GM12891 (cell line): ENCODE measurements at places on chromosomes 3 and 15.

- DNase-seq = no peak
Measured at GRCh38 chr15:98718426-98719136, 70.2 kb downstream of the IGF1R start.

DNA sequence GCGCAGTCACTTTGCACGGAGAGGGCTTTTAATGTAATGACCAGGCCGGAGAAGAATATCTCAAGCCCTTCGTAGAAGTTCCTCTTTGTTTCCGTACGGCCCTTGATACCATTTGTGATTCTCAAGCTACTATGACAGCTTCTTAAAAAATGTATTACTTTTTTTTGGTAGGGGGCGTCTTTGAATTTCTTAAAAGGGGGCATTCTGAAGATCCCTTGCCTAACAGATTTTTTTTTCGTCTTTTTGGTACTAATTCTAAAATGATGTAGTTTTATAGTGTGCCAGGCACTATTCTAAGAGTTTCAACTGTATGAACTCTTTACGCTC lies 614.0 kb downstream of the MCTP2 start:
- DNase-seq = no peak

GRCh38 chr3:185646382-185647133 lies 60.5 kb downstream of the SENP2 start:
- no peak for DNase-seq

GRCh38 chr15:66151809-66152208 lies 101.7 kb downstream of the MEGF11 start:
- DNase-seq = no peak

DNA sequence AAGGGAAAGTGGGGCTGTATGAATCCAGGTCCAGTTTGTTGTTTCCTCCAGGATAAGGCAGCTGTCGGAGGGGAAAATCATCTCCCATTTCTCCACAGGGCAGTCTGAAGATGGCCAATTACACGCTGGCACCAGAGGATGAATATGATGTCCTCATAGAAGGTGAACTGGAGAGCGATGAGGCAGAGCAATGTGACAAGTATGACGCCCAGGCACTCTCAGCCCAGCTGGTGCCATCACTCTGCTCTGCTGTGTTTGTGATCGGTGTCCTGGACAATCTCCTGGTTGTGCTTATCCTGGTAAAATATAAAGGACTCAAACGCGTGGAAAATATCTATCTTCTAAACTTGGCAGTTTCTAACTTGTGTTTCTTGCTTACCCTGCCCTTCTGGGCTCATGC lies 911 bp downstream of the CCRL2 start:
- DNase-seq = no peak

GRCh38 chr3:130662501-130662996 lies 84.1 kb downstream of the PIK3R4 start:
- no peak for DNase-seq

DNA sequence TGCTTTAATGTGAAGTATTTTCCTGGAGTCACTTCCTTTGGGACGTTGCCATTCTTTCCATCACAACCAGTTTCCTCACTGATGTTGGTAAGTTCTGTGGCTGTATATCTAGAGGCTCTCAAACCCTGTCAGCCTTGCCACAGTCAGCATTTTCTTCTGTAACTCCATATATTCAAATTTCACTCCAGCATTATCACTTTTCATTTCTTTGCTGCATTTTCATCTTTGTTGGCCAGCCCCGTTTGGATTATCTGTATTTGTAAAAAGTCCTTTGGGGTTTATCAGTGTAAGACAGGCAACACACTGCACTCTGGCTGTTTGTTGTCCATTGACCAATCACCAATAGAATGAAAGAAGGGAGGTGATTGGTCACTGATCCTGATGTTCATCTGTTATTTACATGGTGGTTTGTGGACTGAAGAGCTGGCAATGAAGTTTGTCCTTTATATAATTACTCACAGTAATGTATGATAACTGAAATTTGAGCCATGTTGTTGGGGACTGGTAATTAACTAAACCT lies 20.3 kb downstream of the GMPS start:
- no peak for DNase-seq

- no peak for DNase-seq
Measured at GRCh38 chr3:159169828-159170227, 368.0 kb downstream of the MFSD1 start.

DNA sequence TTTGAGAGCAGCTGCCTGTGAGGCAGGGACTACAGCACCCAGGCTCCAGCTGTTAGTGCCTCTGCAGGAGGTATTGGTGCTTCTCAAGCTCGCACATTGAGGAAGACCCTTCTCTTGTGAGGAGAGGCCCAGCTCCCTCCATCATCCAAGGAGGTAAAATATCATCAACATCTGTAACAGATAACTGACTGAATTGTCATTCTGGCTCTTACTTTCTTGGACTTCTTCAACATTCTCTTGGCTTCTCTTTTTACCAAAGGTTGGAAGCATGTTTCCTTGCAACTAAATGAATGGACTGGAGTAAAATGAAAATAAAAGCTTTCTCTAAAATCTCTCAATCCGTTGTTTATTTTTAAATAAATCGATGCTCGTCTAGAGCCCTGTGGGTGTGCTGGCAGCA lies 53.1 kb upstream of the PXYLP1 start:
- DNase-seq = no peak

- DNase-seq = no peak
Measured at GRCh38 chr3:9682096-9682495, 21.5 kb upstream of the CPNE9 start.

GRCh38 chr3:152290374-152290773 lies 21.6 kb downstream of the MBNL1 start:
- no peak for DNase-seq

DNA sequence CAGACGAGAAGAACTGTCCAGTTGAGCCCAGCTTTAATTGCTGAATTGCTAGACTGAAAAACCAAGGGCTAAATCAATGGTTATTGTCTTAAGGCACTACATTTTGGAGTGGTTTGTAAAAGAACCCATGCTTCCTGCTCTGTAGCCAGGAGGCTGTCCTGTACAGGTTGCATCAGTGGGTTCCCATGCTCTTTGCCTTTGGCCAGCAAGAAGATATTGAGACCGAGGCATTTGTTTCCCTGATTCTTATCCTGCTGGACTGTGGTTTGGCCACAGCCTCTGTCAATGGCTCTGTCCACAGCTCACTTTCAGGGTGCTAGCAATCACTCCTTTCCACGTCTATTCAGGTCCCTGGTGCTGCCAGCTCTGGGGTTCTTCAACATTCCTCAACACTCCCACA lies 89.6 kb downstream of the FAM43A start:
- no peak for DNase-seq

- no peak for DNase-seq
Measured at GRCh38 chr3:124142389-124142970, 150.6 kb upstream of the ROPN1 start.

DNA sequence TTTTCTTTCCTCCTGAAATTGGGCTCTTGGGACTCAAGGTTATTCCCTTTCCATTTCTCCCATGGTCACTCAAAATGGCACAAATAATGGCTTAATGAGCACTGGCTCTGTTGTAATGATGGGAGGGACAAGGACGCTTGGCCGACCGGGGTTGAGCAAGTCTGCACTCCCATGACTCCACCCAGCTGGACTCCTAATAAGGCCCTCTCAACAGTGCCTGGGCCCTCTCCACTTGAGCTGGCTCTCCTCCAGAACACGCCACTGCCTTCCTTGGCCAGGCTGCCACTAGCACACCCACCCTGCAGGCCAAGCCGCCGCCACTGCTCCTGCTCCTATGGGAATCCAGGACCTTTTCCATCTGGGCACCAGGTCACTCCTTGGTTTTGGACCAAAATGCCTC lies 42.3 kb downstream of the ADCY5 start:
- DNase-seq = no peak

- DNase-seq = no peak
Measured at GRCh38 chr15:67707520-67708283, 117.6 kb upstream of the SKOR1 start.
